ENCODE measurements at places on chromosomes 2 and 18.

DNA sequence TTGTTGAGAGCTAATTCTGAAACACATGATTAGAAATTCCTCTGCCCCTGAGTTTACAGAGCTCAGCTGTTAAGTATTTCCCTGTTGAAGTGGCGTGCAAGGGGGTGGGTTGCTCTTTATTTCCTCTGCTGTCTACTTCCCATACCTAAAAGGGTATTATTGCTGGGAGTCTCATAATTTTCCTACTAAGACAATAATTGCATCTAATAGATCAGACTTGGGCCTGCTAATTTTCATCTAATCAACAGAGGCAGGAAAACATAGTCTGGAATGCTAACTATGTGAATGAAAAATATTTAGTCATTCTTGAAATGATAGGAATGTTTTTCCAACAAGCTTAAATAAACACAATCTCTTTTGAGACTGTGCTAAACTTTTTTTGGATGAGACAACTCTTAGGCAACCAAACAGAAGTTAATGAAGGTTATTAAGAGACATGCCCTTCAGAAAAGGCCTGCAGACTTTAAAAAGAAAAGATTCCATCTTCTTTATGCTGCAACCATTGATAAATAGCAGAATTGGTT is 111.4 kb downstream of the FEZ2 start:
- no peak for DNase-seq

GRCh38 chr18:55448420-55448819 is 139.6 kb downstream of the TCF4 start:
- no peak for DNase-seq

DNA sequence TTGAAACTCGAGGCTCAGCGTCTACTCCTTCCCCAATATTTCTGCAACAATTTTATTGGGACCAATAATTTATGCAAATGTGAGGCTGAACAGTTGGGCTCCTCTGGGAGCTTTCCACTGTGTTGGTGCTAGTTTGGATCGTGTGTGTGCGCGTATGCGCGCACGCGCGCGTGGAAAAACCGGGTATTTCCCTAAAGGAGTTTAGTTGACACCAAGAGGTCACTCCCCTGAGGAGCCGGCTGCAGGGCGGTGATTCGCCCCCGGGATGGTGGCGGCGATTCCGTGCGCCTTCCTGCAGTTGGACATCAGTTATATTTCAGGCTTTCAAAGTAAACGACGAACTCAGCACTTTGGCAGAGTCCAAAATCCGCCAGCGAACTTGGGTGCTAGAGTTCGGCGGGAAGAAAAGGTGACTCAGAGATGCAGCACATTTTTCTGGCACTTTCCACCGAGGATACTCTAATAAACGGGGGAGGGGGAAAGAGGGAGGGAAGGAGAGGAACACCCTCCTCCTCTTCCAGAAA is 186.5 kb upstream of the FANCL start:
- DNase-seq: no peak

DNA sequence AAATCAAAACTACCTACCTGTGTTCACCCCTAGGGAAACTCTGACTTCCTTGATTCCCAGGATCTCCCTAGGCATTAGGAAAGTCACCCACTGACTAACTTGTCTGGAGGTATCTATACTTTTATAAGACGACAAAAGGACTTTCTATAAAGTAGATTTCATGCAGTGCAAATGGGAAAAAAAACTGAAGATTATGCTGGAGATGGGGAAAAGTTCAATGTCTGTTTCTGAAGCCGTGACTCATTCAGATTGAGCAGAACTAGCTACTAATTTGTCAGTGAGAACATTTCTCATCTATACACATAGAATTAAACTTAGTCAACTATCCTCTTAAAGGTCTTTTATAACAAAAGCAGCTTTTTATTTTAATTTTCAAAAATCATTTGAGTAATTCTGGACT is 6.0 kb downstream of the SEPTIN10 start:
- DNase-seq: no peak

GRCh38 chr2:69993048-69993565 is 31.7 kb upstream of the ASPRV1 start:
- DNase-seq: no peak

DNA sequence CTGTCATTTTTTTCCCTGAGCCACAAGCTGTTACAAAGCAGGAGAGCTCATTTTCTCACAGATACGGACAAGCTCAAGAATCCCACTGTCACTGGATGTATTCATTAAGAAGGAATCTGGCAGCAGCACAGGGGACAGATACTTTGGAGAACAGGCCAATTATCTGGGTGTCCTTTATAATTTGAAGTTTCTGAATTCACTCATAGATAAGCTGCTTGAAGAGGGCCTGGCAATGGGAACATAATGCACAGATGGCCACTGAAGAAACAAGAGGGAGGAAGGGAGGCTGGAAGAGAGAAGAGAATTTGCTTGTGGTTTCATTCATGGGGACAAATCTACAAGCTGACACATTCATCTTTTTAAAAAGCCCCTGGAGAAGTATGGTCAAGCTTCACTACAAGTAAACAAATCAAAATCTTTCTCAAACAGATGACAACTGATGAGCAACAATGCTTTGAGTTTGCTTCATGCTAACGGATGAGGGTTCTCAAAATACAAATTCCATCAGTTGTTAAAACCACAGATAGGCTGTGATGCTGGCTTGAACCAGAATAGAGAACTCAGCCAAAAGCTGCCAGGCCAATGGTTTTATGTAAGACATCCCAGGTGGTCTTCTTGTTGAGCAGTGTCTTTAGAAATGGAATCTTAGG is 11.9 kb downstream of the BCL2 start:
- DNase-seq: no peak
